ENCODE measurements at places on chromosomes 11 and 22. TPM values are rescaled to one million over a fixed set of nuclear protein-coding genes. Genes with fewer than 3 reads are reported as not detected.

DNA sequence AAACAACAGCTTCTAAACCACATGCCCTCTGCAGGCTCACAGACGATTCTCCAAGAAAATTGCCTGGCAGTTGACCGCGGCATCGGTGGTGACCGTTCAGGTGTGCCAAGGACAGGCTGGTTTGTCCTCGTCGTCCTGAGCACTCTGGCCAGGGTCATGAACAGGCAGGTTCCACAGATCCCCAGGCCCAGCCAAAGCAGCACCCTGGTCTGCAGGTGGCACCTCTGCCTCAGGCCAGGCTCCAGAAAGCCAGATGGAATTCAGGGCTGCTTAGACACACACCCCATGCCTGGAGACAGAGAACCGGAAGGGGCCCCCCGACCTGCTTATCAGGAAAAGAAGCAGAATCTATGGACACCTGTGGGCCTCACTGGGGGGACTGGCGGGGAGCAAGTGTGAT, 338.7 kb downstream of the BRD1 start:
- no peak for DNase-seq

Gene SLC6A5
- total RNA-seq: not detected

Gene ABCG4
- 0.31 TPM for total RNA-seq

Gene MS4A12
- not detected for total RNA-seq

- DNase-seq: no peak
Measured at GRCh38 chr11:30329150-30329940, 6.4 kb downstream of the ARL14EP start.

GRCh38 chr11:111765320-111765983, 737 bp downstream of the PPP2R1B start:
- DNase-seq: no peak

Gene BEST1
- total RNA-seq: 3.3 TPM

- no peak for DNase-seq
Measured at GRCh38 chr11:104657083-104657482, 241.2 kb downstream of the CASP12 start.

Gene PTPRCAP
- 1.2 TPM for total RNA-seq

Gene ZDHHC13
- total RNA-seq: 12.2 TPM

DNA sequence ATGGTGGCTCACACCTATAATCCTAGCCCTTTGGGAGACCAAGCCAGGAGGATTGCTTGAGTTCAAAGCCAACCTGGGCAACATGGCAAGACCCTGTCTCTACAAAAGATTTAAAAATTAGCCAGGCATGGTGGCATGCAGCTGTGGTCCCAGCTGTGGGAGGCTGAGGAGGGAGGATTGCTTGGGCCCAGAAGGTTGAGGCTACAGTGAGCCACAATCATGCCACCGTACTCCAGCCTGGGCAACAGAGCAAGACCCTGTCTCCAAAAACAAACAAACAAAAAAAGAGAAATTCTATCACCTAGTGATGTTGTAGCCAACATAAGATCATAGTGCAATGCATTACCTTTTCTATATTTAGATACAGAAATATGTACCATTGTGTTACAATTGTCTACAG, 113.8 kb downstream of the NAT10 start:
- DNase-seq: no peak

- no peak for DNase-seq
Measured at GRCh38 chr11:72139500-72139899, 4.0 kb downstream of the FOLR3 start.

Gene F2
- total RNA-seq: not detected

DNA sequence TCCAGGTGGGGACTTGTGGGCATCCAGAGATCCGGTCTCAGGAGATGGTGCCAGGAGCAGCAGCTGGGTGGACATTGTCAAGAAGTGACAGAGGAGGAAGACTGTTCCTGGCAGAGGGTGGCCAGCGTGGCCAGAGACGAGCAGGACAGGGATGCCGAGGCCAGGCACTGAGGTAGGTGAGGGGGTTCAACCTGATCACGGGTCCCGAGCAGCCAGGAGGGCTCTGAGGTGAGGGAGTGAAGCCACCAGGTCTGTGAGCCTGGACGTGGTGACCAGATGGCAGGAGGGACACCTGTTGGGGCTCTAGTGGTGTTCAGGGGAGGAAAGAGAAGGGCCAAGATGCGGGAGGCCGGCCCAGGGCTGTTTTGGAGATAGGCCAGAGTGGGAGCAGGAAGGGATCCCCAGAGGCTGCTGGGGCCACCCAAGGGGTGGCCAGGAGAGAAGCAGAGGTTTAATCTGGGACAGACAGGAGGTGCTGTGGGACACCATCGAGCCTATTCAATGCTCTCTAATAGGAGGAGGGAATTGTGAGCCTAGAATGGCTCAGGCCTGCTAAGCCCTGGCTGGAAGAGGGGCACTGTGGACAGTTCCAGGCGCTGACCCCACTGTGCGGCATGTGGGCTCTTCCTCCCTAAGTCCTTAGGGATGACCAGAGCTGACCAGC, 6.3 kb downstream of the PPM1F start:
- no peak for DNase-seq

GRCh38 chr11:133803026-133803425, 42.3 kb downstream of the SPATA19 start:
- DNase-seq: no peak

Gene TEX54
- total RNA-seq: not detected

DNA sequence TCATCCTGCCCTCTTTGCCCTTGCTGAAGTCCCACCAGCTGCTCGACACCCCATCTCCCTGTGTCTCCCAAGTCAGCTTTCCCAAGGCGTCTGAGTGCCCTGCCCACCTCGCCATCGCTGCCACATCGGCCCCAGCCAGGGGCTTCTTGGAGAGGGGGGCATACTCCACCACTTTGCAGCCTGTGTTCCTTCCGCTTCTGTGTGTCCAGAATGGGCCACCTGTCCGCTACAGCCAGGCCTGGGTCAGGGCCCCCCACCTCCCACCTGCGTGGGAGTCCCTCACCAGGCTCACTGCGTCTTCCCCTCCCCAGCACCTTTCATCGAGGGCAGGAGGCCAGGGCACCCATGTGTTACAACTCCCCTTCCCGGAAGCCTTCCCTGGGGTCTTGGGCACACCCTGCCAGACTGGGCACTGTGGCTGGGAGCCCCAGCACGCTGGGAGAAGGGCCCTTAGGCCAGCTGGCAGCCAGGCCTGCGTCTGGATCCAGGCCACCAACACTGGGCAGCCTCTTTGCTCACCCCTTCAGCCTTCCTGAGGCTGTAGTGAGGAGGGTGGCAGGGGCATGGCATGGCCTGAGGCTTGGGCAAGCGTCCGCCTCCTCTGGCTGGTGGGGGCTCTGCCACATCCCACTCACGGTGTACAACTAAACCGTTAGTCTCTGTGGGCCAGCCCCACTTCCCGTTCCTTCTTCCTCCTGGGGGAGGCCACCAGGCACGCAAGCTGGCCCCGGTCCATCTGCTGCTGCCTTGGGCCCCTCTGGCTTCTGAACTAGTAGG, 13.4 kb downstream of the CPT1A start:
- no peak for DNase-seq

DNA sequence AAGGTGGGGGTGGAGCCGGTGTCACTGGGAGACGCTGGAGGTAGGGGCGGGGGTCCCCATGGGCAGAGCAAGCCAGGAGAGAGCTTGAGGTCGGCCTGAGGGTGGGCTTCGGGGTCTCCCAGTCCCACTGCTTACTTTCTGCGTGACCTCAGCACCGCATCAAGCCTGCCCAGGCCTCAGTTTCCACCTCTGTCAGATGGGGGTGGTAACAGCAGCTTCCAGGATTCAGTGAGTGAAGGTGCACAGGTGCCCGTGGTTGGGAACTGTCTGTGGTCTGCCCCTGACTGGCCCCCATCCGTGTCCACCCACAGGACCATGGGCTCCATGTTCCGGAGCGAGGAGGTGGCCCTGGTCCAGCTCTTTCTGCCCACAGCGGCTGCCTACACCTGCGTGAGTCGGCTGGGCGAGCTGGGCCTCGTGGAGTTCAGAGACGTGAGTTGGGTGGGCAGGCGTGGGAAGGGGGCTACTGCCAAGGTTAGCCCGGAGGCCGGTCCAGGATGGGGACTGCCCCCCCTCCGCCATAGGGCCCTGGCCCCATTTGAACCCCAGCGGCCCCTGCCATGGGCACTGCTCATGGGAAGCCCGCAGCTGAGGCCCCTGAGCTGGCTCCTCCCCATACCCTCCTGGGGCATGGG, 2.2 kb downstream of the TCIRG1 start:
- no peak for DNase-seq

- no peak for DNase-seq
Measured at GRCh38 chr11:69721745-69722144, 17.9 kb upstream of the FGF19 start.

Gene PIH1D2
- 2.2 TPM for total RNA-seq

Gene SLC22A9
- total RNA-seq: not detected

DNA sequence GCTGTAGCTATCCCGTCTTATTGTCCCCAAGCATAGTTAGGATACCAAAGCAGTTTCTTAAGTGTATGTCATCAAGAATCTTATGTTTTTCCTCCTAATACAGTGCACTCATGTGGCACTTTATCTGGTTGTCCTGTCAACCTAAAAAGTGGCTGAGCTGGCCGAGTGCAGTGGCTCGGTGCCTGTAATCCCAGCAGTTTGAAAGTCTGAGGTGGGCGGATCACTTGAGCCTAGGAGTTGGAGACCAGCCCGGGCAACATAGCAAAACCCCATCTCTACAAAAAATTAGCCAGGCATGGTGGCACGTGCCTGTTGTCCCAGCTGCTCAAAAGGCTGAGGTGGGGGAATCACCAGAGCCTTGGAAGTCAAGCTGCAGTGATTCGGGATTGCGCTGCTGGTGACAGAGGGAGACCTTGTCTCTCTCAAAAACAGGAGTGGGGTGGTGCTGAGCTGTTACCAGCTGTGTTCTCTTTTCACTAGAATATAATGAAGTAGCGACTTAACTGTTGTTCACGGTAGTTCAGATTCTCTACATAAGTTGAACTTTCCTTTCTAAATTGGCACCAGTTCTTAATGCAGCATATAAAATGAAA, 48.1 kb downstream of the EP300 start:
- peak; percentile 23 for DNase-seq

DNA sequence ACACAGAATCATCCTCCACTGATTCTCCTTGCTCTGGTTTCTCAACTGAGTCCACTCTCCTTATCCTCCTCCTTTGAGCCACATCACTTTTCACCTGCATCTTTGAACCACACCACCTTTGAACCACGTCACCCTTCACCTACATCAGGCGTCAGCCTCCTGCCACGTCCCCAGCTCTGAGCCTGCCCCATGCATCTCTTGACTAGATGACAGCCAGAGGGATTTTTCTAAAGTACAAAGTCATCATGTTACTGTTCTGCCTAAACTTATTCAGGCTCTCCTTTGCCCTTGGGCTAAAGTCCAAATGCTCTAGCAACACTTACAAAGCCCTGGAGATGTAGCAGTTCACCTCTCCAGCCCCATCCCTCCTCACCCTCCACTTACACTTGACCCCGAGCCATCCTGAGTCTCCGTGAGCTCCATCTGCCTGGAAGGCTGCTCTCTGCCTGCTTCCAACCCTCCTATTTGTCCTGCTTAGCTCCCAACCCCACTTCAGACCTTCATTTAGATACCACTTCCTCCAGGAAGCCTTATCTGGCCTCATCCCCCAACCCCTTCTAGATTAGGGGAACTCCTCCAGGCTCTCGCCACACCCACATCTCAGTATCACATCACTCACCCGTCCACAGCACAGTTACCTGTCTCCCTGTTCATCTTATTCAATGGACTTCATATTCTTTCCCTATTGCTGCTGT, 3.7 kb upstream of the MS4A10 start:
- no peak for DNase-seq
